ENCODE measurements at places on chromosomes 7 and 10.
A peak's percentile ranks its signal among the peaks of the same experiment; 100 is the strongest.

GRCh38 chr10:67978749-67979148 lies 94.3 kb downstream of the SIRT1 start:
- DNase-seq = no peak

- no peak for DNase-seq
These were observed 15.6 kb upstream of the CCSER2 start for GRCh38 chr10:84312816-84313215.

- no peak for DNase-seq
These were observed 65.6 kb upstream of the IGFBP3 start for GRCh38 chr7:45986355-45987298.

DNA sequence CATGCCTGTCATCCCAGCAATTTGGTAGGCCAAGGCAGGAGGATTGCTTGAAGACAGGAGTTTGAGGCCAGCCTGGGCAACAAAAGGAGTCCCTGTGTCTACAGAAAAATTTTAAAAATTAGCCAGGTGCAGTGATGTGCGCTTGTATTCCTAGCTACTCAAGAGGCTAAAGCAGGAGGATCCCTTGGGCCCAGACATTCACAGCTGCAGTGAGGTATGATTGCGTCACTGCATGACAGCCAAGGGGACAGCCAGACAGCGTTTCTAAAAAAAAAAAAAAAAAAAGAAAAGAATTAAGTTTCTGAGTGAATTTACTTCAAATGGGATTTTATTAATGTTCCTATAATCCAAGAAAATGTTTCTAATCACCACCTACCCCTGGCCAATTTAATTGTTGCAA lies 87.4 kb upstream of the RNF148 start:
- DNase-seq = no peak

- DNase-seq = peak; percentile 50
These were observed 739 bp upstream of the MEST start for GRCh38 chr7:130490888-130491804.

- DNase-seq = no peak
These were observed 41.1 kb upstream of the TFEC start for GRCh38 chr7:116071629-116072028.

DNA sequence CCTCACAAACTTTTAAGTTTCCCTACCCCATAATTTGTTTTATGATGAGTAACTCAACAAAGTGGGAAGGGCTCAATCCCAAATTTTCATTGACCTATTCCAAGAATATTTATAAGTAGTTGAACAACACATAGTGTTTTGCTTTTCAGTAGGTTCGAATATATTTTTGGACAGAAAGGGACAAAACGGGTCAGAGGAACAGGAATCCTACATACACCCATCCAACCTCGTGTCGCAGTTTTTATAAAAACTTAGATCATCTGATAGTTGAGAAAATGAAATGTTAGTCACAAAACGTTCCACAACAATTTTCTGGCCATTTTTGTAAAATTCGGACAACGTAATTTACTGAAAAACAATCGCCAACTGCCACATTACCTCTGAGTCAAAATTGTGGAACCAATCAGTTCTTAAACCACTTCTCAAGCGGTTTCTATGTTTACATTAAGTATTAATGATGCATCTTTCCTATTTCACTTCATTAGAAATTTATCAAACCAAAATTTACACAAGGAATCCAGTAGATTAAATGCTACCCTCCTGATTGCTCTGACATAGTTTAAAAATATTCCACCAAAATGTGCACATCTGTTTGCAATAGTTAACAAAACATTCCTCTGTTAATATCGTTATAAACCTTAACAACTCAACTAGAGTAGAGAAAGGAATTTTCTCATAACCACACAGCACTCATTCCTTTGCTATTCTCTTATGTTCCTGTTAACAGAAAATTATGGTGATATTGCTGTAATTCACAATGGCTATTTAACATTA lies 6.3 kb downstream of the WNT16 start:
- DNase-seq = no peak

GRCh38 chr7:137989094-137989493 lies 12.8 kb downstream of the CREB3L2 start:
- no peak for DNase-seq

- DNase-seq = no peak
These were observed 92.4 kb downstream of the TPST1 start for GRCh38 chr7:66297579-66297978.

GRCh38 chr10:62890395-62890794 lies 74.2 kb upstream of the EGR2 start:
- DNase-seq = no peak

DNA sequence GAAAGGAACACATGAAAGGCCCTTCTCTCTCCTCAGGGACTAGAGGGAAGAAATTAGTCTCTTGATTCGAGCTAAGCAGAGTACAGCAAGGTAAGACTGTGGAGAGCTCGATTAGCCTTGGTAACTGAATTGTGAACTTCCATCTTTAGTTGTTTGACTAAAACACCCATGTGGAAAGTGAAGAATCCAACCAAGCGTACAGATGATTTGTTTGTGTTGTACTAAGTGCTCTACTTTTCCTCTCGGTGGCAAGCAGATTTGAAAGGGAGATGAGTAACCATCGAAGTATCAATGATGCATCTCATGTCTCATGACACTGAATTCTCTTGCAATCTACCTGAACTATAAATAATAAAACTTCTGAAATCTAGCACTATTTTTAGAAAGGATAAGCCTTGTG lies 80.7 kb downstream of the FZD1 start:
- no peak for DNase-seq

GRCh38 chr7:42831718-42832522 lies 80.0 kb downstream of the C7orf25 start:
- DNase-seq = peak; percentile 70

GRCh38 chr10:125661941-125662515 lies 20.9 kb downstream of the TEX36 start:
- DNase-seq = no peak

- DNase-seq = no peak
These were observed 10.7 kb downstream of the GRK5 start for GRCh38 chr10:119217991-119218490.

DNA sequence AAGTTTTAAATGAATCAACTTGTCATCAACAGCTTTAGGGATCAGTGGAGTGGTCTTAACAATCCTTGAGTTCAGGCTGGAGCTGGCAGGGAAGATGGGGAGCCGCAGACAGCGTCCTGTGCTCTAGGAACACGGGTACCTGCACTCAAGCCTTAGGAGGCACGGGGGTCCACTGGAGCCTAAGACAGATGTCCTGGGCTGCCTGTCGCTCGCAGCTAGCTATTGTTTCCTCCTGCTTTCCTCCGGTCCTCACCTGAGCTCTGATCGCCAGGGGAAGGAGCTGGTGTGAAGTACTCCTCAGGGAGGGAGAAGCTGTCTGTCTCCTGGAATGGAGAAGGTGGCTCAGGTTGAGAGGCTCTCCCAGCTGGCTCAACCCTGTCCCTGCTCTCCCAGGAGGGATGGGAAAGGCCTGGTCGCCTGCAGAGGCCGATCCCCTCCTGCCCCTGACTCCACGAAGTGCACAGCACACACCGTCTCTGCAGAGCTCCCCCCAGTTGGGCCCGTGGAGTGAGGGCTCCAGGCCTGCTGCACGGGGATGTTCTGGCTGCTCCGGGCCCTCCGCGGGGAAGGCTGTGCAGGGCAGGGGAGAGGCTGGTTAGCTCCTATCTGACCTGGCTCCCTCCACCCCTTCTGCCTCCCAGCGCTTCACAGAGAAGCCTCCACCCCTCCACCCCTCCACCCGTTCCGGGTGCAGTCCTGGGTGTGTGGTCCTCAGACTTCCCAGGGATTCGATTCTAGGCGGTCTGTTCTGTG lies 14.5 kb upstream of the PYROXD2 start:
- no peak for DNase-seq

GRCh38 chr10:130770018-130770630 lies 541.4 kb downstream of the TCERG1L start:
- no peak for DNase-seq

DNA sequence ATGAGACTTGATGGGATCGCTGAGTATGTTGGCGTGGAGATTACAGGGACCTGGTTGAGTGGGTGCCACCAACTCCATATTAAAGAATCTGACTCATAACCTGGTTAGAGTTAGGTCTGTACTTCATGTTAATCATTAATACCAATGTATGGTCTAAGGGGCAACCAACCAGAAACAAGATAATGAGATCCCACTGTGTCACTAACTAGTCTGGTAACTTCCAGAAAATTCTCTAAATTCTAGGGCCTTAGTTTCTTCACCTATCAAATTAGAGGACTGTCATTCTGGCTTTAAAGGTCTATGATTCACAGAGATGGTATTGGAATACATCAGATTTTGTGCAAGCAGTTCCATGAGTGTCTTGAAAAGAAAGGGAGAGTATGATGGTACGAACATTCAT lies 102.2 kb downstream of the SNX10 start:
- no peak for DNase-seq

- no peak for DNase-seq
These were observed 74.5 kb downstream of the CCDC6 start for GRCh38 chr10:59831658-59832503.

DNA sequence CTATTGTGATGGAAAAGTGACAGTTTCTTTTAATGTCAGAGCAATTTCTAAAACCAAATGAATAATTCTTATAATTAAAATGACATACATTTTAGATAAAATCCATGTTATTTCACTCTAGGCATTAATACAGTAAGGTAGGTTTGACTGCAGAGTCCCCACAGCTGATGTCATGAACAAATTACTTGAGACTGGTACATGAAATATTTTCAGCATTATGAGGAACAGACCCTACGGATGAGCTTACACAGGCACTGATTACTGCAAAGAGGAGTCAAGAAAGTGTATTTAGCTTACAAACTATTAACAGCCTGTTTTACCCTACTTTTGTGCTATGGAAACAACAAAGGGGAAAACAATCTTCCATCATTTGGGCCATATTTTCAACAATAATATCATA lies 8.9 kb downstream of the COL1A2 start:
- DNase-seq = no peak

DNA sequence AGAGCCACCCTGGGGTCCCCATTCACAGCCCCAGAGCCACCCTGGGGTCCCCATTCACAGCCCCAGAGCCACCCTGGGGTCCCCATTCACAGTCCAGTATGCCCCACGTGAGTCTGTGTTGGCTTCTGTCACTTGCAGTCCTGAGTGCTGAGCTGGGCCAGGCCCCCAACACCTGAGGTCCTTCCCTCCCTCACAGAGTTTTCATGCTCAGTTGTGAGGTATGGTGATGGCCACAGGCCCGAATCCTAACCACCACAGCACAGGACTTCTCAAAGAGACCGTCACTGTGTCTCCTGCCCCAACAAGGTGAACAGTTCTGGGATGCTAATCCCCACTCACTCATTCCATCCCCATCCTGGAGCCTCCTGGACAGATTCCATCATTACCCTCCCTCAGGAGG lies 239.2 kb downstream of the PTPRN2 start:
- DNase-seq = no peak

DNA sequence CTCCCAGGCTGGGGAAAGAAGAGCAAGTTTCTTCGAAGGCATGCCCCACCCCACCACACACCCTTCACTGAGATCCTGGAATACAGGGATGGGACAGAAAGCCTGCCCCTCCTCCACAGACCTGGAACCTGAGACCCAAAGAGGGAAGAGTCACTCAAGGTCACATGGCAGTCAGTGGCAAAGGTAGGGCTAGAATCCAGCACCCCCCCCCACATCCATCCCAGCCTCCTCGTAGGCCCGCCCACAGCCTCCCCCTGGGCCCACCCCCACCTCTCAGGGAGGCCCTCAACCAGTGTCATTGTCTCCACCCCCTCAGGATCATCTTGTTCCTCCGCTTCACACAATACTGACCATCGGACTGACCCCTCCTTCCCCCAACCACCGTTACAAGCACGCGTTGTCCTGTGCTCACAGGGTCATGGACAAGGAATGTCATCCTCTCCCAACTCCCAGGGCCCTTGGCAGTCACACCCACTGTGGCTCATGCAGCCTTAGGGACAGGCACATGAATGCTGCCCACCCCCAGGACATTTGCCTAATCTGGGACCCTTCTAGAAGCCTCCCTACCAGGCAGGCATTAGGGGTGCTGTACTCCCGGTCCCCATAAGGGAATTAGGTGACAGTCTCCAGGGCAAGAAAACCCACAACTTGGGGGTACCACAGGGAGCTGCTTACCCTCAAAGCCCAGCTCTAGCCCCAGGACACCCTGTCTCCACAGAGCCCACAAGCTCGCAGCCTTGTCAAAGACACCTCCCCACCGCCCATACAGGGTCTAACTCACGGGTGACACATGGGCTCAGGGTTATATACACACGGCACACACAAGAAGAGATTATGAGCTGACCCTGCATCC lies 1.4 kb downstream of the KCNH2 start:
- DNase-seq = no peak

GRCh38 chr7:131285556-131285955 lies 42.1 kb upstream of the MKLN1 start:
- no peak for DNase-seq

- DNase-seq = no peak
These were observed 121.6 kb downstream of the CDK6 start for GRCh38 chr7:92714767-92715166.

DNA sequence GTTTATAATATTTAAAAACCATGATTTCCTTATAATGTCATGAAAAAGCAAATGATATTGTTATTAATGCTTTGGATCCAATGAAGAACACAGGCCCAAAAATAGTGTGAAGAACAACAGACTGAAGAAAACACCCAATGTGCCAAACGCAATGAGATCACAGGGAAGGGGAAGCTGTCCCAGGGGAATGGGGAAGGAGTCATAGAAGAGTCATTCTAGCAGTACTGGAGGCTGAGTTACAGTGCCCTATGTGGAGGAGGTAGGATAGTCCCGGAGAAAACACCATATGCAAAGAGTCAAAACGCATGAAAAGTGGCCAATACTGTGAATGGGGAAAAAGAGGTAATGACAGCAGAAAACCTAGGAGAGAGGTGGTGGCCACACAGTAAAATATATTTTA lies 50.9 kb downstream of the TPK1 start:
- DNase-seq = no peak

- DNase-seq = no peak
These were observed 805 bp downstream of the RASGEF1A start for GRCh38 chr10:43265799-43266721.

GRCh38 chr7:29065181-29065857 lies 81.0 kb downstream of the CPVL start:
- DNase-seq = no peak

GRCh38 chr10:128297709-128298378 lies 171.6 kb upstream of the MKI67 start:
- DNase-seq = no peak

DNA sequence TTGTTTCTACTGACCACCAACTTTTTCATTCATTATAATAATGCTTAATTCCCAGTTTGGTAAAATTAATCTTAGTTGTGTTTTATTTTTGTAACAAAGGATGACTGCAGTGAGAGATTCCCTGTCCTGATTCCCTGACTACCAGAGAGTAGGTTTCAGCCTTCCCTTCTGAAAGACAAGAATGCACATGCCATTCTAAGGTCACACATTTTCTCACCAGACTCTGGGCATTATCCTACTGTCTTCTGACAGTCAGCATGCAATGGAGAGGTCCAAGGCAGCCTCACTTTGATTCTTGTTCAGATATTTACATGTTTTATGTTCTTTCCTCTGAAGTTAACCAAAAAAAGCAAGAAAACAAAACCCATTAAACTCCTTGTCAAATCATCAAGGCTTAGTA lies 372.7 kb upstream of the CDC14C start:
- no peak for DNase-seq

- DNase-seq = no peak
These were observed 390.0 kb upstream of the AUTS2 start for GRCh38 chr7:69208276-69208675.

GRCh38 chr10:92834986-92835385 lies 13.3 kb upstream of the EXOC6 start:
- no peak for DNase-seq

All from Ammon's horn (tissue), 1 donor.